Fibroblast of upper back skin (primary cell): ENCODE measurements at places on chromosomes 5 and 9.

DNA sequence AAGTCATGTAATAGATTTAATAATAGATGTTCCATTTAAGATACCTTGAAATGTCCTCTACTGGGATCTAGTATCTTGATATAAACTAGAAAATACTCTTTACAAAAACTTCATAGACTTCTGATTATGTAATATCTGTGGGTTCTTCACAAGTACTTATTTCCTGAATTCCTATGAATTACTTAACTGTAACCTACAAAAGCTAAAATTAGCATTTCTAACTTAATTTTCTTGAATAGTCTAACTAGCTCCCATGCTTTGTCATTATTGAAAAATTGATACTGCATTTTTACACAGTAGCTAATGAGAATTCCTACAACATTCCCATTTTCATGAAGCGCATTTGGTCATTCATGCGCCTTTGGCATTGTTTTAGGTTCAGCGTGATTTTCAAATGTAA, 1828.2 kb downstream of the MAT2B start:
- no peak for DNase-seq

GRCh38 chr9:111938427-111938800, 41.8 kb downstream of the UGCG start:
- no peak for DNase-seq

- peak; percentile 89 for DNase-seq
Observed at GRCh38 chr9:8346296-8346695, 546.7 kb upstream of the DMAC1 start.

DNA sequence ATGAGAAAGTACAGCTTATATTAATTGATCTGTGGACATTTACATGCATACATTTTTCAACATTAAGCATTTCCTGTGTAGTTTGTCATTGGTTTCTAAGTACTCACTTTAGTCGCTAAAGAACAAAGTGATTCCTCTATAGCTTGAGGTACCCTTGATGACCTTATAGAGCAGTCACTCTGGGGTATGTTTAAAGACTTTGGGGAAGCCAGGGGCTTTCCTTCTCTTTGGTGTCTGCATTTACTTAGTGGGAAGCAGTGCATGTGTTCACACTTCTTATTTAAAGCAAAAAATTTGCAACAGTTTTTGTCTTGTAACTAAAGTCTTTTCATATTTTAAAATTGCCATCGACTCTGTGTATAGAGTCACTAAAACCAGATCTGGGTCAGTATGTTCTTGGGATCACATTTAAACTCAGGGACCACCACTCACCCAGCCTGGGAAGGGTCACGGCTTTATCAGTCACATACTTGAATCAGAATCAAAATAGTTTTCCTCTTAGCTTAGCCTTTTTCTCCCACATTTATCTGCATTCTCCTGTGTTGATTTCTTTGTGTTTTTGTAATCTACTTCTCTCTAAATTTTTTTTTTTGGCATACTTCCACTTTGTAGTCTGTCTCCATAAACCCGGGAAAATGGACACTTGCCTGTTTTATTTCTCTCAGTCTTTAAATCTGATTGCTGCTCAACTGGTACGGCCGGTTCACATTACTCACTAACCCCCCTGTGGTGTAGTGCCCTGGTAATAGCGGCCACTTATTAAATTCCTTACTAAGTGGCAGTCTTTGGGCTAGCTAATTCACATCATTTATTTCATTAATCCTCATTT, 143.9 kb upstream of the FBN2 start:
- DNase-seq, result no peak

- no peak for DNase-seq
Observed at GRCh38 chr5:106640511-106640910, 1030.2 kb downstream of the EFNA5 start.

GRCh38 chr5:83577036-83577636, 105.6 kb downstream of the VCAN start:
- DNase-seq, result no peak

GRCh38 chr9:22332202-22332601, 114.4 kb upstream of the DMRTA1 start:
- DNase-seq, result no peak

DNA sequence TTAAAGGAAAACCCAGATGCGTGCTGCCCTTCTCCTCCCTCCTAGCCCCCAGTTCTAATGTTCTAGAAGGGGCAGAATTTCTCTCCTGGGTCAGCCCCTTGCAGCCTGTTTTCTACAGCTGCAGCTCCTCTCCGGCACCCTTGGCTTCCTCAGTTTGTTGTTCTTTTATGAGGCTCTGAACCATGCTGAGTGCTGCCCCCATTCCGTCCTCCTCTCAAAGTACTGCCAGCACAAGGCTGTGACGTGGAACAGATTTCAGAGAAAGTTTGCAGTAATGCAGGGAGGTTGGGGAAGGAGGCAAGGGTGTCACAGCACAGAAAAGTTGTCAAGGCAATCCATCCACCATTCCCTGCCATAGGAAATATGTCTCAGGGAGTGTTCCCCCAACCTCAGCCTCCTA, 63.3 kb downstream of the RGS3 start:
- no peak for DNase-seq

GRCh38 chr5:84285641-84286637, 98.7 kb downstream of the EDIL3 start:
- peak; percentile 53 for DNase-seq

- DNase-seq, result no peak
Observed at GRCh38 chr5:58085800-58086199, 374.1 kb downstream of the PLK2 start.

- no peak for DNase-seq
Observed at GRCh38 chr5:178793151-178793550, 62.7 kb upstream of the ZNF354A start.

DNA sequence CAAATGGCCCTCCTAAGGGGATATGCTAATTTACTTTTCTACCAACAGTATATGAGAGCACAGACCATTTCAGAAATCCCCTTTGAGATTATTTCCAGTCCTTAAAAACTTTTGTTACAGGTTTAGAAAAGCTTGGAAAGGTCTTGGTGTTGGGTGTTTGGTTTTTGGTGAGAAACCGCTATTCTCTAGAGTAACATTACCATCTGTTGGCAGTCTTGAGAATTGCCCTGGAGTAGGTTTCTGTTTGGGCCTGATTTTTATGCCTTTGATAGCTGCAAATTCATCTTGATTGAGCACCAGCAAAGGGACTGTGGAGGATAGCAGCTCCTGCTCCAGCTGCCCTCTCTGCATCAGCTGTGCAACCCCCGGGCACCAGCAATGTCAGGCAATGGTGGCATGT, 8.0 kb downstream of the NUDT2 start:
- DNase-seq, result no peak

DNA sequence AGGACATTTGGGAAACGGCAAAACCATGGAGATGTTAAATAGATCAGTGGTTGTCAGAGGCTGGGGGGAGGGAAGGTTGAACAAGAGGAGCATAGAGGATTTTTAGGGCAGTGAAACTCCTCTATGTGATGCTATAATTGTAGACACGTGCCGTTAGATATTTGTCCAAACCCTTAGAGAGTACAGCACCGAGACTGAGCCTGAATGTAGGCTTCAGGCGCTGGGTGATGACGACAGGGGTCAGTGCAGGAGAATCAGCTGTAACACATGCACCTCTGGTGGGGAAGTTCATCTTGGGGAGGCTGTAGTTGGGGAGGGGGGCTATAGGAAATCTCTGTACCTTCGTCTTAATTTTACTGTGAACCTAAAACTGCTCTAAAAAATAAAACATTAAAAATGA, 22.2 kb upstream of the CLPTM1L start:
- no peak for DNase-seq

- DNase-seq, result no peak
Observed at GRCh38 chr9:117926031-117926658, 221.9 kb downstream of the TLR4 start.

- DNase-seq, result no peak
Observed at GRCh38 chr5:4855880-4856279, 284.2 kb upstream of the ADAMTS16 start.

DNA sequence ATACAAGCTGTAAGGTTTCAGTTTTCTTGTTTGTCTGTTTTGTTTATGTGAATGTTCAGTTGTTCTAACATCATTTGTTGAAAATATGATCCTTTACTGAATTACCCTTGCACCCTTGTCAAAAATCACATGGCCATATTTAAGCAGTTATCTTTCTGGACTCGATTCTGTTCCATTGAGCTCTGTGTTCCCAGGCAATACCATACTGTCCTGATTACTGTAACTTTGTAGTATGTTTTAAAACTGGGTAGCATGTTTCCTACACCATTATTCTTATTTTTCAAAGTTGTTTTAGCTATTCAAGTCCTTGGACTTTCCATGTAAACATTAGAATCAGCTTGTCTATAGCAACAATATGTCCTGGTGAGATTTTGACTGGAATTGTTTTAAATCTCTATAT, 66.7 kb upstream of the PRSS3 start:
- DNase-seq, result no peak

GRCh38 chr5:26662806-26663360, 375.5 kb downstream of the CDH9 start:
- DNase-seq, result no peak

- no peak for DNase-seq
Observed at GRCh38 chr5:133147815-133148567, 96.2 kb downstream of the HSPA4 start.

DNA sequence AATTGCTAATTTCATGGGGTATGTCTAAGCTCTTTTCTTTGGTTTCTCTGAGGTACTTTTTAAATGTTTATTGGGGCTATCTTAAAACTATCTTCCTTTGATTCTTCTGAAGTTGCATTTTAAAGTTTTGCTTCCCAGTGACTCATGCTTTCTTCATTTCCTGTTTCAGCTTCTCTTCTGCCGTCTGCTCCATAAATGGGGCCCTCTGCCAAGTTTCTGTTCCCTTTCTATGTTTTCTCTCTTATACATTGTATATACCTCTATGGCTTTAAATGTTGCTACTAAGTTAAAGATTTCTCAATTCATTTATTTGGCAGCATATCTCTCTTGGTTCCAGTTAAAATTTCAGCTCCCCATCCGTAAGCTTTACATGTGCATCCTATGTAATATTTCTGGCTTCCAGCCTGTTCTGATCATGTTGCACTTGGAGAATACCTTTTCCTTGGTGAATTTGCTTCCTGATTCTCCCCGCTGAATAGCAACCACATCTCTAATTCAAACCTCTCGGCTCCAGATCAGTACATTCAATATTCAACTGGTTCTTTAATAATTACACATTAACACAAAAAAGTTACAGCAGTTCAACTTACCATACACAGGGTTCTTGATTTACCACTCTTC, 125.3 kb downstream of the ST8SIA4 start:
- DNase-seq, result peak; percentile 91

DNA sequence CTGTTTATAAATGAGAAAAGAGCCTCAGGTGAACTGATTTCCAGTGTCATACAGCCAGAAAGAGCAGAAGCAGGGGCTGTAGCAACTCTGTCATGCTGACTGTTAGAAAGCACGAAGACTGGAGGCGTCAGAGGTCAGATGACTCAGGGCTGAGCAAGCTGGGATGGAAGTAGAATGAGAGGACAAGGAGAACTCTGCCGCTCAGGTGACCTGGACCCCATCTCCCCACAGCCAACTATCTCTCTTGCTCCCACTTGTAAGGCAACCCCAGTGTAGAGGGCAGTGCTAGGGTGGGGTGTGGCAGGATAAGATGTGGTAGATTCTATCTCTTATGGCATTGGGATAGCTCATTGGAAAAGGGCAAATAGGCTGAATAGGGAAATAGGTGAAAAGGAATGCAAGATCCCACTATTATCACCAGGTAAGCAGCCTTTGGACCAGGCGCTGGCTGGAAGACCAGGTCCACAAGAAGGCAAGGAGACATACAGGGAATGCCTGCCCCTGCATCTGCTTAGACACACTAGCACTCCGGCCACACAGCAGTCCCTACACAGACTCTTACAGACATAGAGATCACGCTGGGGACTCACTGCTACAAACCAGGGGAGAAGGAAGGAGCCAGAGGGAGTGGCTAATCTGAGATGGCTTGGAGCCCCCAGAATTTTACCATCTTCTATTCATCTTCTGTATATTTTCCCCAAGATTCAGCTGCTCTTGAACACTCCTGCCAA, 21.2 kb upstream of the LOX start:
- DNase-seq, result peak; percentile 71

DNA sequence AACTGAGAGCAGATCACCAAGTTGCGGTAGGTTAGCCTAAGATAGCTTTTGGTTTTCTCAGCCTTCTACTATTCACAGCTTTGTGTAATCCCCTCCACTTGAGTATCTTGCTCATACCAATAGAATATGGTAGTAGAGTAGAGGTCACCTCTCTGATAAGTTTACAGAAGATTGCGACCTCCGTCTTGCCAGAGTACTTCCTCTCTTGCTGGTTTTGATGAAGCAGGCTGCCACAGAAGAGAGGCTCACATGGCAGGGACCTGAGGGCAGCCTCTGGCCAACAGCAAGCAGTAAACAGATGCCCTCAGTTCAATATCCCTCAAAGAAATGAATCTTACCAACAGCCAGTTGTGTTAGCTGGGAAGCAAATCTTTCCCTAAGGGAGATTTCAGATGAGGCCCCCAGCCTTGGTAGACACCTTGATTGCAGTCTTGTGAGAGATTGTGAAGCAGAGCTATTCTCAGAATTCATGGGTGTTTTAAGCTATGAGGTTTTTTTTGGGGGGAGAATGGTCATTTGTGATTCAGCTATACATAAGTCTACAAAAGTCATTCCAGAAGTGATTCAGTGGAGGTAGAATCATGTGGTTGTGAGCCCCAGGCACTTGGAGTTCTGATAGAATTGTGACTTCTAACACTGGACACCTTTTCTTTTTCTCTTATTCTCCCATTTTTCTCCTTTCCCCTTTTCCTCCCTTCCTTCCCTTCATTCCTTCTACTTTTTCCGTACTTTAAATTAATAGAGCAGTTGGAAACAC, 22.7 kb upstream of the CDKN2B start:
- no peak for DNase-seq

DNA sequence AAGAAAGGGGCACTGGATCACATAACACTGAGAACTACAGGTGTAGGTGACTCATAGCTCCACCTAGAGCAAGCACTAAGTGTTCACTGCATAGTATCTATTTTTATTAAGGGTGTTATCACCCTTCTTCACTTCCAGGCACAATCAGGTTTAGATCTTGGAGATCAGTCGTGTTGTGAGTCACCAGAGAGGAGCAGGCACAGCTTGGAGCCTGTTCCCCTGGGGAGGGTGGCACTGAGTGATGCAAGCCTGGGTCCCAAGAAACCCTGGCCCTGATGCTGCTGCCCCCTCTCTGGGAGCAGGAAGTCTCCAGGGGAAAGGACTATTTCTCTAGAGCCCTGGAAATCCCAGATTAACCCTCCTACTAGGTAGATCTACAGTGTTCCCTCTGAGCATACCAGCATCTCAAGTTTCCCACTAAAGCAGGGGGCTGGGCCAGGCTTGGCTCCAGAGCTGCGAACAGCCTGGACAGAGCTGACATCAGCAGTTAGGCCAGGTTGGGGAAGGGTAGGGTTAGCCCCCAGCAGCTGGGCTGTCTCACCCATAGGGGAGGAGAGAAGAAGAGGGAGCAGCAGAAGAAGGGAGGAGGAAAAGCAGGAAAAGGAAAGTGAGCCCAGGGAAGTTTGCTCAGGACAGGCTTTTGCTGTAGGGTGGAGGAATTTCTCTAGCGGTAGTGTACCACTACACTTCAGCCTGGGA, 28.1 kb upstream of the SPINK4 start:
- peak; percentile 32 for DNase-seq
